Activated CD4-positive, CD25-positive, alpha-beta regulatory T cell (primary cell): ENCODE measurements at places on chromosomes 1 and 21.
A peak's percentile ranks its signal among the peaks of the same experiment; 100 is the strongest.

- DNase-seq, result no peak
Measured at GRCh38 chr1:115337276-115337632, 795 bp downstream of the NGF start.

- DNase-seq, result no peak
Measured at GRCh38 chr1:51515982-51516648, 3.0 kb downstream of the EPS15 start.

DNA sequence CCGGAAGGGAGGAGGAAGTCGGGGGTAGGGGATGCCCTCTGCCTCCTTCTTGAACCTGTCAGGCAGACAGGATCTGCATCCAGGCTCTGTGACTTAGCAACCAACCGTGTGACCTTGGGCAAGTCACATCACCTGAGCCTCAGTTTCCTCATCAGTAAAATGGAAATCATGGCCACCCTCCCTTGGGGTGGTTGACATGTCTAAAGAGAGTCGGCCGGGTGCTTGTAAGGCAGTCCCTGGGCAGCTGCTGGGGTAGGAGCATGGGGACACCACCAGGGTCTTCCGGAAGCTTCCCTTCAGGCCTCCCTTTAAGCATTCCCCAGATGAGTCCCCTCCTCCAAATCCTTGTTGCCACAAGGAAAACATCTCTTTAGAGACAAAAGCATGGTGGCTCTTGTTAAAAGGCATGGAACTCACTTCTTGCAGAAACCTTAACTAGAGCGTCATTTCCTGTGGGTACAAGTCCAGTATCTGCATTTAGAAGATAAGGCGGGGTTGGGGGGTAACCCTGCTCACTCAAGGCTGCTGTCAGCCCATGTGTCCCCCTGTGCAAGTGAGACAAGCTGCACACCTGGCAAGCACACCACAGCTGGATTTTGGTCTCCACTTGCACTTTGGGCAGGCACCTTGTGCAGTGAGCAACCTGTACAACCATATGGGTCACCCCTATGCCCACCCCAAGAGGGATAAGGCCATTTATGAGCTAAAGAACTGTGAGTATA is 10.4 kb downstream of the CLCNKB start:
- no peak for DNase-seq

- DNase-seq, result no peak
Measured at GRCh38 chr1:236101233-236102200, 36.6 kb upstream of the NID1 start.

GRCh38 chr1:226967665-226968064 is 27.6 kb downstream of the COQ8A start:
- DNase-seq, result no peak

DNA sequence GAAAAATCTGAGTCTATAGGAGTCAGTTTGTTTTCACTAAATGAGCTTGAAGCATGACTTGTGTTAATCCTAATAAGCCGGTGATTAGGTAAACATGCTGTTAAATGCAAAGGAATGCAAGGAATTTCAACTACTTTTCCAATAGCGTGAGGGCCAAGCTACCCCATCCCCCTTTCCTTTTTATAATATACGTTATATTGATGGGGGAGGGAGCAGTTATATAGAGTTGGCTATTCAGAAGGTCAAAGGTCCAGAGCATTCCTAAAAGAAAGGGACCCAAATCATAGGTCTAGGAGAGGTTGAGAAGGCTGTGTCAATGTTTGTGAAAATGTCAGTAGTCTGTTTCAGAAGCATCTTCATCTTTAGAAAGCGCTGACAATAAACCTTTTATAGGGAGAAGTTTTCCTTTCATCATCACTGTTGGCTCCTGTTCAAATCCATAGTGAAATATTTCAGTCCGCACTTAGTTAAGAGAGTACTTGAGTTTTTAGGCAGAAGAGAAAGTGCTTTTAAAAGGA is 3.8 kb downstream of the CCN1 start:
- no peak for DNase-seq

- no peak for DNase-seq
Measured at GRCh38 chr1:12196641-12197482, 30.1 kb downstream of the TNFRSF1B start.

GRCh38 chr1:221347706-221348105 is 394.2 kb downstream of the DUSP10 start:
- no peak for DNase-seq

DNA sequence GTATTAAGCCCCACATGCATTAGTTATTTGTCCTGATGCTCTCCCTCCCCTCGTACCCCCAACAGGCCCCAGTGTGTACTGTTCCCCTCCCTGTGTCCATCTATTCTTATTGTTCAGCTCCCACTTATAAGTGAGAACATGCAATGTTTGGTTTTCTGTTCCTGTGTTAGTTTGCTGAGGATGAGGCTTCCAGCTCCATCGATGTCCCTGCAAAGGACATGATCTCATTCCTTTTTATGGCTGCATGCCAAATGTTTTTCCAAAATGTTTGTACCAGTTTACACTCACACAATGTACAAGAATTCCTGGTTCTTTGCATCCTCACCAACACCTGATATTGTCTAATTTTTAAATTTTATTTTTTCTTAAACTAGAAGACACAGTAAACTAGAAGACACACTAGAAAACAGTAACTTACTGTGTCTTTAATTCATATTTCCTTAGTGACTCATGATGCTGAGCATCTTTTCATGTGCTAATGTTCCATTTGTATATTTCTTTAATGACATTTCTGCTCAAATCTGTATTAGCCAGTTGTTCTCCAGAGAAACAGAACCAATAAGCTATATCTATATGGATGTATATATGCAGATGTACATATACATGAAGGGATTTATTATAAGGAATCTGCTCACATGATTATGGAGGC is 19.4 kb upstream of the USP1 start:
- no peak for DNase-seq

GRCh38 chr1:87121711-87122163 is 206.9 kb upstream of the LMO4 start:
- DNase-seq, result no peak

DNA sequence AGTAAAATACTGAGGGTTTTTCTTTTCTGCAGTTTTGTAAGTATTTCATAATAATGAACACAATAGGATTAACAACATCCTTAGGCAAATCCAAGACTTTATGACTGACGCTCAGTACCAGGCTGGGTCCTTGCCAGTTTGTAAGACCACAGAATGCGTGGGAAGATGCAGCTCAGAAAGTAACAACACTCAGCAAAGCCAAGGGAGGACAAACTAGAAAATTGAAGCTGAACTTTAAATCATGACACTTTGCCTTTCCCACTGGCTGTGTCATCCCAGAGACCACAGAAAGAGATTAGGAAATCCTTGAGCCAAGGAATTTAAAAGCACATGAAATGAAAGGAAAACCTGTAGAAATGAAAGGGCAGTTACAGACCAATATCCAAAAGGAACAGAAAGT is 426.3 kb upstream of the CHRM3 start:
- no peak for DNase-seq

DNA sequence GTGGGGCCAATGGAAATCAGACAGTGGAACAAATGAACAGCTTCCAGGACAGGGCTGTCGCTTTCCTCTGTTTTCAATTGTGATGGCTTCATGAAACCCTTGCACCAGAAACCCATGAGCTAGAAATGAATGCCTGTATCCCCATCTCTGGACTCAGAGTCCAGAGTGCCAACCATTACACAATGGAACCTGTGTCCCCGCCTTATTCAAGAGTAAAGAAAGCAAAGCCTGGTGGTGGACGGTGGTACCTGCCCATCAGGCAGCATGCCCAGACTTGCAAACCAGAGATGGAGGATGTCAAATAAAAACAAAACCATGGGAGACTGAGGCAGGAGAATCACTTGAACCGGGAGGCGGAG is 4.4 kb upstream of the CAPN2 start:
- no peak for DNase-seq

DNA sequence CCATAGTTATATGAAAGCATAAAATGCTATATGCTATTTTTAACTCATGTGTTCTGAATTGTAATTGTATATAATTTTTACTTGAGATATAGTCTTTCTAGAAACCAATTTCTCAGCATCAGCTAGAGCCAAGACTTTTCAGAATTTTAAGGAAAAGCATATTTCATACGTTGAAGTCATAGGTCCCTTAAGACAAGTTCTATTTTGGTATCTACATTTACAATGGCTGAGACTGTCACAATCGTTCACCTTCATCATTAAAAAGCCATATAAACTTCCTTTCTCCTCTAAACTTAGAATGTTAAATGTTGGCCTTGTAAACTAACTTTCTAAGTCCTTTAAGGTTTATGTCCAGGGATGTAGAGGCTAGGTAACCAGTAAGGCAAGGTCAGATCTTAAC is 104.1 kb downstream of the LRRC40 start:
- no peak for DNase-seq

GRCh38 chr1:235253219-235253962 is 74.6 kb downstream of the ARID4B start:
- DNase-seq, result peak; percentile 16
